ENCODE measurements at places on chromosomes 5 and 9.

GRCh38 chr9:135698767-135699166, 514 bp downstream of the SOHLH1 start:
- no peak for DNase-seq

GRCh38 chr5:144202726-144203125, 32.1 kb downstream of the KCTD16 start:
- no peak for DNase-seq

DNA sequence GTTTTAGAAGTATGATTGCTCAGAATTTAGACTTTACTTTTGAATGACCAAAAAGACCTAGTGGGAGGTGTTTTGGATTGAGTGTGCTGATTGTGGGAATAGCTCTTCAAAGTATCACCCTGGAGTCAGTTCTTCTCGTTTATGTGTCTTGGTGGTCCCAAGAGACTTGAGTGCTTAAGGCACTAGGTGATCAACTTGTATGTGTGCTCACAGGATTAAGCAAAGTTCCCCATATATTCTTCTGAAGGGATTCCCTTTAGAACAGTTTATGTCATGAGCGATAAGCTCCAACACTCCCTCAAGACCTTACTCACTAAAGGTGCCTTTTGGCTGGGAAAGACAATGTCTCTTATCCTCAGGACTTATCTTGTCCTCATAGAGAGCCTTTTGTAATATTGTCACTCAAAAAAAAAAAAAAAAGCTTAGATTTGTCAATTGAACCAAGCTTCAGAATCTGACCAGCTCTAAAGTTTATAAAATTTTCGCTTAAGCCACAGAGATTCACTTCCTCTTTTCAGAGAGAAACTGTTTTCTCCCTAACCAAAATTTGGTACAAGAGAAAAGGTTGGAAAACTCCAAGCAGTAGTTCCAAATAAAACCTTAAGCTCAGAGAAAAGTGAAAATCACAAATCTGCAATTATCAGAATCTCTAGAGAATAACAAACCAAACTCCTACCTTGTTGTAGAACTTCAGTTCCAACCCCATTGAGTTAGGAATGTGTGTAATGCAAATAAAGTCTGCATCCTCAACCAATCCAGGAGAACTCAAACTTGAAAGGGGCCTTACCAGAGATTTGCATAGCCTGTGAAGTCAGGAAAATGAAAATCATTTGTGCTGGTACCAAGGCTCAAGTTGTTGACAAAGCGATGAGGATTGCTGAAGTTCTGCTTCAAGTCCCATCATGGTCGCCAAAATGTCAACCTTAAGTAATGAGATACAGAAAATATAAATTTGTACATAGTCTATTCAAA, 40.0 kb upstream of the PDZD2 start:
- DNase-seq, result no peak

DNA sequence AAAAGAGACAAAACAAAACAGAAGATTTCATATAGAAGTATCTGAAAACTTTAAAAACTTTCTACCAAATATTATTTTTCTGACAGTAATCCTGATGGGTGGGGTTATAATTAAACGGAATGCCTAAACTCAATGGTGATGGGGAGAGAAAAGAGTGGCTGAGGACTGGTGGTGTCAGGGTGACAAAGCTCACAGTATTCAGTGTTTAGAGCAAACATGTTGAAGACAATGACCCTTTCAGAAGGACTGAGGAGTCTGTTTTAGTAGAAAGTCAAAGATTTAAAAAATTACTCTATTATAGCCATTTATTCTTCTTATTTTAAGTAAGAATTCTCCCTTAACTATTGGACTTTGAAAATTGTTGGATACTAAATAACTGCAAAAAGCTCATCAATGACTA, 1144.0 kb downstream of the TAF11L14 start:
- DNase-seq, result no peak

DNA sequence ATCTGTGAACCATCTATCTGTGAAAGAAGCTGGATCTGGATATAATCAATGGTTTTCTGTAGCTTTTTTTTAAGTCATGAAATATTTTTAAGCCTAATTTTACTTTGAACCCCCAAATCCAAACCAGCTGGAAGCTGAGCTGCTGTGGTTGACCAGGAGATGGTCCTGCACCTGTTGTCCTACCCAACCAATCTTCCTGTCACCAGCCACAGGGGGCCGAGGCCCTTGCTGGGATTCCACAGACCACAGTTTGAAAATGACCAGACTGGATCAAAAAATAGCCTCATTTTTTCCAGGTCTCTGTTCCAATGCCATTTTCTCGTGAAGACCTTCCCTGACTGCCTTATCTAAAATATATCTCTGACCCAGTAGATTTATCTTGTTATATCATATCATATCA, 200.6 kb downstream of the SGCD start:
- no peak for DNase-seq

GRCh38 chr9:115461280-115461679, 343.3 kb upstream of the TNC start:
- DNase-seq, result no peak

DNA sequence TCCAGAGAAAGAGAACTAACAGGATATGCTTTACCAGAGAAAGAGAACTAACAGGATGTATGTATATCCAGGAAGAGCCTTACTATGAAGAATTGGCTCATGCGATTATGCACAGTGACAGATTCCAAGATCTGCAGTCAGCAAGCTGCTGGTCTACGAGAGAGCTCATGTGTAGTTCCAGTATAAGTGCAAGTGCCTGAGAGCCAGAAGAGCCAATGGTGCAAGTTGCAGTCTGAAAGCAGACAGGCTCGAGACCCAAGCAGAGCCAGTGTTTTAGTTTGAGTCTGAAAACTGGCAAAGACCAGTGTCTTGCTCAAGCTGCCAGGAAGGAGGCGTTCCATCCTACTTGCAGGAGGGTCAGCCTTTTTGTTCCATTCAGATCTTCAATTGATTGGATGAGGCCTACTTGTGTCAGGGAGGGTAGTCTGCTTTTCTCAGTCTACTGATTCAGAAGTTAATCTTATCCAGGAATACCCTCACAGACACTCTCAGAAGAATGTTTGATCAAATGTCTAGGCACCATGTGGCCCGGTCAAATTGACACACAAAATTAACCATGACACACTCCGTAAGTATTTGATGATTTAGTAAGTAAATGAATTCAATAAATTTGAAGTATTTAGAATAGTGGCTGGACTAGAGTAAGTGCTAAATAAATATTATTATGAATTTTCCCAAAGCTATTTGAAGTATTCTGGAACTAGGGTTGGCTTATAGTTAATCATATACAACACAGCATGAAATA, 372.1 kb upstream of the SGCD start:
- DNase-seq, result no peak

DNA sequence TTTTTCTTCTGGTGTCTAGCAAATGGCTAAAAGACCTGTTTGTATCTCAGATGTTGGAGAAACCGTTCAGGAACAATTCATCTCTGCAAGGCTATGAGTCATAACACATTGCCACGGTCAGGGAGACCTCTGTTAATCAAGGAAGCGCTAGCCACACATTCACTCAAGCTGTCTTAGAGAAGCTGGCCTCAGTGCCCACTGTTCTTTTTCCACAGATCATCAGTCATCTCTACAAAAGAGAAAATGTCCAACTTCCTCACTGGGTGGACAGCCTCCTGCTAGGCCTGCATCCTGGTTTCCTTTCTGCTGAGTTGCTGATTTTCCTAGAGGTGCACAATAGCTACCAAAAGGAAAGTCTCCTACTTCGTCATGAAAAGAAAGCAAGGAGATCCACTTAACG, 360.5 kb downstream of the BNC2 start:
- no peak for DNase-seq

DNA sequence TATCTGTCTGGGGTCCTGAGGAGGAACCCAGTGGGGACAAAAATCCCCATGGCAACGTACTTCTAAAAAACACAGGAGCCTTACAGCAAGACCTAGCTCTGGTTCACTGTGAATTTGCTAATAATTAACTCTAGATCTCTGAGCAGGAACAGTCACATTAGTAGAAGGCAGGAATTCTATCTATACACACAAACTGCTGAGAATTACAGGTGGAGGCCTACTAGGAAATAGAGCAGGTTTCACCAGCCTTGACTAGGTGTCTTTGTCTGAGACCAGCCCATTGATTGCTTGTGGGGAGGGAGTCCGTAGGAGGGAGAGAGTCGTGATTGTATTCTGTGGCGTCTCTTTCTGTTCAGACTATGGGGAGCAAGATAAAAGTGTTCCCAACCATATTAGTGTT, 44.8 kb downstream of the PRLR start:
- no peak for DNase-seq

DNA sequence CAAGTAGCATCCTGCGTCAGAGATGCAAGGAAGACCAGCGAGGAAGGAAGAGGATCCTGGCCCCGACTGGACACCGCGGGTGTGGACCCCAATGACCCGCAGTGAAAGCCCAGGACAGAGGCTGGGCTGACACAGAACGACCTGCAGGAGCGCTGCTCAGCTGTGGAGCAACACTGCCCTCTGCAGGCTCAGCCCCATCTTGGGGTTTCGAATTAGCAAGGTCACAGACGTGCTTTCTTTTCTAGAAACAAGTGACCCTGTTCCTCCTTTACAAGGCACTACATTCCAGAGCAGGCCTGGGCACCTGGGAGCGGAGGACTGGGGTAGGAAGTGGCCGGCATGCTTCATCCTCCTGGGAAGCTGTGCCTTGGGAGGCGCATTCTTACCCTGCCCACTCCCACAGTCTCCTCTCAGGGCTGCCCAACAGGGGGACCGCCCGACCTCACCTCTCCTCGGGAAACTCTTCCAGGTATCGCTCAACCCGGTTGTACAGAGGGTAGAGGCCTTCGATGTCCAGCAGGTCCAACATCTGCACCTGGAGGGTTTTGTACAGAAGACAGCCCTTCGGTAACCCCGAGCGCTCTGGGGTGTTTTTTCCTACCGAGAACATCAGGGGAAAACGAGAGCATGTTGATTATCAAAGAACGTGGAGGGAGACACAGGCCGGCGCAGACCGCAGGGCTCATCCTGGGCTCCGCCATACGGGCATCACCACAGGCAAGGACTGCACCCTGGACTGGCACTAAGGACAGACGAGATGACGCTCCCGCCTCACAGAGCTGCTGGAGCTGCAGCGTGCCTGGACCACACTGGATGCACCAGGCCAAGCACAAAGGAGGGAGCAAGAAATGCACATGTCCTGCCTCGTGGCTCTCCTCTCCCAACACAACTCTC, 35.0 kb downstream of the IPPK start:
- DNase-seq, result peak; percentile 29

- DNase-seq, result no peak
Observed at GRCh38 chr5:118580949-118581348, 407.4 kb downstream of the DTWD2 start.

GRCh38 chr9:7226007-7226640, 468.4 kb downstream of the KDM4C start:
- DNase-seq, result no peak

- DNase-seq, result no peak
Observed at GRCh38 chr9:96160168-96160567, 141.8 kb downstream of the HSD17B3 start.

DNA sequence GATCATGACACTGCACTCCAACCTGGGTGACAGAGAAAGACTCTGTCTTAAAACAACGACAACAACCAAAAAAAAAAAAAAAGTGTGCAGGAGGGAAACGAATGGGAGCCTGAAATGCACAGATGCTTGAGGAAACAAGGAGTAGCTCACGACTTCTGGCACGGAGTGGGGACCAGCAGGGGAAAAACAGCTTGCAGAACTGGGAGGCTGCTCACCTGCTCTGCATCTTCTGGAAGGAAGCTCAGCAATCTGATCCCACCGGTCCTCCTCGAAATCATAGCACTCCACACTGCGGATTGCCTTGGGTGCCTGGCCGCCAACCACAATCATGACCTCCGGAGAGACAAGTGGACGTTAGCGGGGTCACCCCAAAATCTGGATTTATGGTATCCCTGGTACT, 96.2 kb downstream of the KLHL3 start:
- no peak for DNase-seq

DNA sequence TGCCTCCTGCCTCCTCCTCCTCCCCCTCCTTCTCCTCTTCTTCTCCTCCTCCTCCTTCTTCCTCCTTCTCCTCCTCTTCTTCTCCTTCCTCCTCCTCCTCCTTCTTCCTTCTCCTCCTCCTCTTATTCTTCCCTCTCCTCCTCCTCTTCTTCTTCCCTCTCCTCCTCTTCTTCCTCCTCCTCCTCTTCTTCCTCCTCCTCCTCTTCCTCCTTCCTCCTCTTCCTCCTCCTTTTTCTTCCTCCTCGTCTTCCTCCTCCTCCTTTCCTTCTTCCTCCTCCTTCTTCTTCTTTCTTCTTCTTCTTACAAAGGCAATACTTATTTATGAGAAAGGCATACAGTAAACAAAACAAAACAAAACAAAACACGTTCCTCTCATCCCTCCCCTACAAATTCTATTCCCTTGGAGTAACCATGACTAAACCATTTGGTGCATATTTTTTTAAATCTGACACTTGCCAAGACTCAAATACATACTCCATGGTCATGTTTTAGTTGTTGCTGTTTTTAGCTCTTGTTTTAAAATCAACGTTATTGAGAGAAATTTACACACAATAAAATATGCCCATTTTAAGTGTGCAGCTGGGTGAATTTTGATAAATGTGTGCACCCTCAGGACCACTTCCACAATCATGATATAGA, 135.6 kb downstream of the FOXD1 start:
- no peak for DNase-seq

- no peak for DNase-seq
Observed at GRCh38 chr9:91660521-91660920, 236.9 kb upstream of the NFIL3 start.

DNA sequence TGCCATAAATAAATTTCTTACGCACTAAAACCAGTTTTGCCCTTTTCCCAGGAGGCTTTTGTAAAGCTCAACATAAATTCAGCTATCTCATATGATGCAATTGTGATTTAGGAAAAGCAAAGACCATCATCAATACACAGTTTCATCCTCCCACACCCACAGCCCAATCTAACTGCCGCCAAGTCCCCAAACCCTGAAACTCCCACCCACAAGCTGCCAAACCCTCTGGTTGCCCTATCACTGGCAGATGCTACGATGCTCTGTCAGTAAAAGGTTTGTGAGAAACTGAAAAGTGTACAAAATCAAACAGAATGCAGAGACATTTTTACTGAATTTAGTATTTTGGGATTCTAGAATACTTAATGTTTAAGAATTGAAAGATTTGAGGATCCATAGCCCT, 42.8 kb upstream of the NR4A3 start:
- DNase-seq, result no peak

DNA sequence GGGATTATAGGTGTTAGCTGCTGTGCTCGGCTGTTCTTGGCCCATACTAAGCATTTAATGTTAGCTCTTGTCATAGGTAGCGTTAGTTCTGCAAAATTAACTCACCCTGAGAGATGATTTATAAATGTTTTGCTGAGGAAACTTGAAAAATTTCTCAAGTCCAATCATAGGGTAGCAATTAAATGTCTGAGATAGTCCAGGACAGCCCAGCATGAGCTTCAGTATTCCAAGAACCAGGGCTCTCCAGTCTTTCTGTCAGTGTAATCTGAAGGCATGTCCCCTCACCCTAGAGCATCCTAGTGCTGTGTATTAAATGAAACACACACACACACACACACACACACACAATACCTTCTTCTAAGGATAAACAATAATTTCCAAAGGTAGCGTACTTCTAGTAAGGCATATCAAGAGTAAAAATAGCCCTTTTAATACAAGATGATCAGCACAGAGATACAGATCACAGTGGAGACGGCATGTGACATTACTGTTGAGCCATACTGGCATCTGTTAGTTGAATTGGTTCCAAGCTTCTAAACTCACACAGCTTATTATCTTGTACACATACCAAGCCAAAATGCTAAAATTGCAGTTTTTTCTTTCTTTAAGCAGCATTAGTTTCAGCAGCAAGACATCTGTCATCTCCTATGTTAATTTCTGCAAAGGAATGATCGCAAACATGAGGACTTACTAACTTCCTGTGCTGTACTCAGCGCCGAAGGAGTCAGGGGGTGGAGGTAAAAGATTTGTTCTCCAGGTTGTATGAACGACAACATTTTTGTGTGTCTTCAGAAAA, 46.3 kb upstream of the JMY start:
- no peak for DNase-seq

Data from activated CD8-positive, alpha-beta memory T cell treated with anti-CD3 and anti-CD28 coated beads for 48 hours (primary cell).